Stimulated activated CD8-positive, alpha-beta memory T cell treated with anti-CD3 and anti-CD28 coated beads, Interleukin-15, amount 100 ng/mL, for 1 hour (primary cell): ENCODE measurements at places on chromosomes 11 and 22.

DNA sequence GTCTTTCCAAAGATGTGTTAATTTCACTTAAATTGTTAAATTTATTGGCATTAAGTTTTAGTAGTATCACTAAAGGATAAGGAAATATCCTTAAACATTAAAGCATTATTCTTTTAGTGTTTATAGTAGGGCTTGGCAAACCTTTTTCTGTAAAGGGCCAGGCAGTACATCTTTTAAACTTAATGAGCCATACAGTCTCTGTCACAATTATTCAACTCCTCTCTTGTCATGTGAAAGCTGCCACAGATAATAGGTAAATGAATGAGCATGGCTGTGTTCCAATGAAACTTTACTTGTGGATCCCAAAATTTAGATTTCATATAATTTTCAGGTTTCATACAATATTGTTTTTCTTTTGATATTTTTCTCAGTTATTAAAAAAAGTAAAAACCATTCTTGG lies 268.2 kb upstream of the C11orf87 start:
- no peak for DNase-seq

DNA sequence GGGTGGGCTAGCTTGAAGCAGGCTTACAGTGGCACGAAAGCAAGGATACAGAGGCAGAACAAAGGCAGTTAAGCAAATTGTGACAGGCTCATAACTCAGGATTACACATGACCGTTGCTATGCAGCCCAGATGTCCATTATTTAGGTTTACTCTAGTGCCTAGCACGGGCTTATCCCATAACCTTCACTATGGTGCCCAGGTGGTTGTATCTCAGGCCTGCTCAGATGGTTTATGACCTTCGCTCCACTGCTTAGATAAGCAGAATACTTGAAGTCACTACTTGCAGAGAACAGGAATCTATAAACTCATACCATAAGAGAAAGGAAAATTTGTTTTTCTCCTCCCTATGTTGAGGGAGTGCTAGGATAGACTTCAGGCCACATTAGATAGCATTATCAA lies 9.0 kb downstream of the OR6M1 start:
- no peak for DNase-seq

DNA sequence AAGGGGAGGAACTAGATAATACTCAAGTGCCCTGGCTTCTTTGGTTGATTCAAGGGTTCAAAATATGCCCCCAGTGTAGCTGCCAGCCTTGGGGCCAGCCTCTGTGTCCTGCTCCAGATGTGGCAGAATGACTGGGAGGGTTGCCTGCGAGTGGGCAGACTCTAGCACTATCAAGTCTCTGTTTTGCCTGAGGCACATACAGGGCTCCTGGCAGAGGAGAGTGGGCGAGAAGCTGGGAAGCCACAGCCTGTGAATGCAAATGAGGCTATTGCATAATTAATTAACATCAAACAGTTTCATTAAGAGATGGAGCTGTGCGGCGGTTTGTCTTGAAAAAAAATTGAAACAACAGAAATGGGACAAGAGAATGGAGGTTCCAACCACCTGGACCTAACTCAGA lies 50.8 kb downstream of the BUD13 start:
- DNase-seq, result no peak

DNA sequence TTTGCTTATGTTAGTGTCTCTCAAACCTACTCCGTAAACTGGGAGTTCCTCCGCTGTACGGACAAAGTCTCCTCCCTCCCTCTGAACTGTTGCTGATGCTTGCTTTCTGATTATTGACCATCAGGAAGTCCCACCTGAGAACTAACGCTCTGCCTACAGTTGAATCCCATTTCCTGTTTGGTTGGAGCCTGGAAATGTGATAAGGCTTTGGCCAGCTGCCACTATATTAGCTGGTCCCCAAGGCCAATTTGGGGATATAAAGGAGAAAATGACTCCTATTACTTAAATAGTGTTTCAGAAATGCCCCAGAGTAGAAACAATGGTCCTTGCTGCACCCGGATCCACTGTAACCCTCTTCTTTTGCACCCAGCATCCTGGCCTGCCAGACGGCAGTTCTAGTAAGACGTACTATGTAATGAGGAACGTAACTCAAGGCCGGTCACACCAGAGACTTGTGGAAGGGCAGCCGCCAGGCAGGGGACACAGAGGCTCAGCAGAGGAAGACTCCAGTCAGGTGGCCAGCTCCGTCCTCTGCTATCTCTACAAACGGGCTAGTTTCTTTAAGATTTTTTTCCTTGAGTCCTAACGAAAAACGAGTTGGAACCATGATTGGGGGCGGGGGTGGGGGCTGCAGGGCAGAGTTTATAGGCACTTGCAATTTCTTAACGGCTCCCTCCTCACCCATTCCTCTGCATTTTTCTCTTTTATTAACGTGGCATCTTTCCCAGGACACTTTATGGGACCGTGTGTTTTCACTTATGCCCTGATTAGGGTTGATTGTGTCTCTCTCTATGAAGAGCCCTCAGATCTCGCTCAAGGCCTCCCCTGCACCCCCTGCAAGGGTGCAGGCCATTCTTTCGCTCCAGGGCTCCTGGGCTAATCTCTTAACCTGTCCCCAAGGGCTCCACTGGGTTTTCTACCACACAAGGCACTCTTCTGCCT lies 72.8 kb upstream of the CDON start:
- DNase-seq, result no peak

GRCh38 chr11:95698676-95699557 lies 90.7 kb downstream of the FAM76B start:
- no peak for DNase-seq

DNA sequence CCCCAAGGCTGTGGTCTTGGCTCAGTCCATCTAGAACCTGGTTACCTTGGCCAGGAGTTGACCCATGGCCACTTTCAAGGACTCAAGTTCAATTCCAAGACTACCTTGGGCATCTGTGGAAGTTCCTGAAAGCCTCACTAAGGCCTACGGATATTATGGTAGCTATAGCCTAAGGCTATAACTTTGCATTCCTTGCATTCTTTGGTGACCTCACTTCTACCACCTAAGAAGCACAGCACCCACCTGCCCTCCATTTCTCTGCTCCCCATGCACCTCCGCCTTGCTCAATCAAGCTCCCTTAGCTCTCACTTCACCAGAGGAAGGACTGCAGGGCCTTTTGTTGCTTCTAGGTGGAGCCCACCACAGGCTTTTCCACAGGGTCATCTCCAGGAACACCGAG lies 50.3 kb upstream of the GALNT18 start:
- DNase-seq, result no peak

DNA sequence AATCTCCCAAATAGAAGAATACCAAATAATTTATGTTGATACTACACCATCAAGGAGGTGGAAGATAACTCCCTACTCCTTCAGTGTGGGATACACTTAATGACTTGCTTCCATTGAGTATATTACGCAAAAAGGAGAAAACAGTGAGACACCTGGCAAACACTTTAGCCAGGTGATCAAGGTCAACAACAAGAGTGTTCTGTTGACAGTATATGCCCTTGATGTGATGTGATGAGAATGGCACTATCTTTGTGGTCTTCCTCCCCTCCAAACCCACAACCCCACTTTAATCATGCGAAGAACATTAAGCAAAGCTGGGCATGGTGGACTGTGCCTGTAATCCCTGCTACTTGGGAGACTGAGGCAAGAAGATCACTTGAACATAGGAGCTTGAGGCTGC lies 26.0 kb downstream of the MAPK1 start:
- DNase-seq, result no peak

DNA sequence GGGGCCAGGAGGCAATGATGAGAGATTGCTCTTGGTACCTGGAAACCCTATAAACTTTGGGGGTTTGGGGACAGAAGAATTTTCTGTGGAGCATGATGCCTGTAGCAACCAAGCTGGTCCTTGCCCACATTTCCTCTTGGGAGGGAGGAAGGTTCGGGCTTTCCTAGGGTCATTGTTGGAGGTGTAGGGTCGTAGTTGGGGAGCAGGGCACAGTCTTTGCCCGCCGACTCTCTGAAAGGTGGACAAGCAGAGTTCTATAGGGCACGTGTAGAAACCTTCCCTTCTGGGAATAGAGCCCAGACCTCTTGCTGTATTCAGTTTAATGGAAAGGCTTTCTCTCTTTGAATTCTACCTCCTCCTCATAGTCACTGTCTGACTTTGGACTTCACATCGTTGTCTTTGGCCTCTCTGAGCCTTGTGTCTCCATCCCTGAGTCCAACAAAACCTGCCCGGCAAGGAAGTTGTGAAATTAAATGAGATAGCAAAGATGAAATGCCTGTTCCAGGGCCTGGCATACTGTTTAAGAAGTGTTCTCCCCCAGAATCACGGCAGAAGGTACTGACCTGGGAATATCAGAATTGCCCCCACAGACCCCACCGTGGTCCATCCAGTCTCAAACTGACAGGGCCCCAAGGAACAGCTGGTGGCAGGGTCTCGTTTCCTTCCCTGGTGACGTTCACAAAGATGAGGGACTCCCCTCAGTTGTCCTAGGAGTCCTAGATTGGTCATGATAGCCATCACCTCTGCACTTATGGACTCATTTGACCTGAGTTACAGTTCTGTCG lies 1.6 kb downstream of the PRDM11 start:
- DNase-seq, result no peak

- DNase-seq, result no peak
These were observed 14.0 kb downstream of the CBX7 start for GRCh38 chr22:39138357-39138997.

GRCh38 chr22:49201046-49201970 lies 626.4 kb downstream of the BRD1 start:
- DNase-seq, result no peak

GRCh38 chr22:20412474-20413216 lies 18.7 kb downstream of the ZNF74 start:
- DNase-seq, result no peak

DNA sequence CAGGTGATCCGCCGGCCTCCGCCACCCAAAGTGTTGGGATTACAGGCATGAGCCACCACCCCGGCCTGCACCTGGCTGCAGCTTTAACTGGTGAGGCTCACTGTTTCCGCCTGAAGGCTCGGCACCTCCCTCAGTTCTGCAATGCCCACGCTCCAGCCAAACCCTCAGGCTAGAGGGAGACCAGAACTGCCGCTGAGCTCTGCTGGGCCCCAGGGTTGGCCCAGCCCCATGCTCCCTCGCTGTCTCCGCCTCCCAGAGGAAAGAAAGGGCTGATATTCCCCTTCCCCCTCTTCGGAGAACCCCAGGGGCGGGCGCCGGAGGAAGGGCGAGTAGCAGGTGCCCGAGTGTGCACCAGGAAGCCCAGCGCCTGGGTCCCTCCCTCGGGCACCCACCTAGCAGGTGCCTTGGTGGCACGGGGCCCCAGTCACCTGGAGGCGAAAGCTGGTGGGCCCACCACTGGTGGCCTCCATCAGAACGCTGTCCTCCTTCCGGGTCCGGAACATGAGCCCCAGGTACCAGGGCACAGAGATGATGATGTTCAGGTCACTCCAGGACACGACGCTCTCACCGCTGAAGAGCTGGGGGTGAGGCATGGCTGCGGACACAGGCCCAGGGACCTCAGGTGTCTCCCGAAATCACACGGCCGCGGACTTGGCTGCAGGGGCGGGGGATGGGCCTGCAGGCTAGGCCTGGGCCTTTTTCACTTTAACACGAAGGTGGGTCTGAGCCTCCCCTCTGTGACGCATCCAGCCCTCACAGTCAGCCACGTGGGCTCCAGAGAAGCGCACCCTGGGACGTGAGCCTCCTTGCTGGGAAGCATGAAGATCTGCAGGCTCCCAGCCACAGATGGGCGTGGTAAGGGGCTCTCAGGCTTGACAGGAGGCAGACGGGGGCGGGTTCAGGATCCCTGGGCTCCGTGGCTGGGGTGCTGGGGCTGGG lies 73.3 kb downstream of the TRMU start:
- DNase-seq, result no peak

DNA sequence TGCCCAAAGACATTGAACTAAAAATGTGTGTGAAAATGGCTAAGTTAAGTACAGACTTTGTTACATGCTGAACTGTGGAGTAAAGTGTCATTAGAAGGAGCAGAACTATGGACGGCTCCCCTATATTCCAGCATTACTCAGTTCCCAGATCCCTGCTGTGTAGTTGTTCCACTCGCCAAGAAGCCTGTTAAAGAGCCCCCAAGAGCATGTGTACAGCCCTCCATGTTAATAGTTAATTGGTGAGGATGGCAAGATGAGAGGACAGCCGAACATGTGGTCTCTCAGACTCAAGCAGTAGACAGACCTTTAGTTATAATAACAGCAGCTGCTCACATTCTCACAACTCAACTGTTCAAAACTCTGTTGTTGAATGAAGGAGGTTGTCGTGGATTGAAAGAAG lies 127.4 kb downstream of the ELP4 start:
- no peak for DNase-seq
